Pons (tissue), 1 donor: ENCODE measurements at places on chromosomes 6 and 20.

GRCh38 chr6:52642368-52642767 is 28.5 kb upstream of the TMEM14A start:
- no peak for DNase-seq

DNA sequence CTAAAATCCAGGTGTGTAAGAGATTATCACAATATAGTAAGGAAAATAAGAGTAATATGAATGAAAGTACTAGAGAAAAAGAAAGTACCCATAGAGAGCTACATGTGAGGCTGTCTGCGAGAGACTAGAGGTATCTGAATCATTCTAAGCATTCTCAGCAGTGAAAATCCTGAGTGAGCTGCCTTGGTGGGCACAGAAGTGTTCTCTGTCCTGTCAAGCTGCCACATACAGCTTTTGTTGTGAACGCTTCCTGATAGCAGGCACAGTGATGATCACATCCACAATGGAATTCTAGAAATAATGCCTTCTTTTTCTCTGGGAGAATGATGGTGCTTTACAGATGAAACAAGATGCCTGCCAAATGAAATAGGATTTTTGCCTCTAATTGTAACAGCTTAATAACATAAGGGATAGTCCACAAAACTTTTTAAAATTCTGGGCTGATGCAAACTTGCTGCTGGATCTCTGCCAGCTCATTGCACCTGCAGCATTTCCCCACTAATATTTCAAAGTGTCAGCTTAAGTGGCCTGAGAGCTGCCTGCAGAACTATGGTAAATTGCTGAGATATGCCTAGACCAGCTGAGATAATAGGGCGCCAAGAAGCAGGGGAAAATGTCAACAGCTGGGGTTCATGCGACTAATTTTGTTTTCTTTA is 620.5 kb downstream of the DOK5 start:
- DNase-seq = peak; percentile 32

GRCh38 chr20:51510936-51511605 is 31.4 kb downstream of the NFATC2 start:
- no peak for DNase-seq

- DNase-seq = no peak
Observed at GRCh38 chr6:150683320-150683719, 83.6 kb downstream of the PLEKHG1 start.

GRCh38 chr6:61751986-61752385 is 534.0 kb downstream of the KHDRBS2 start:
- DNase-seq = no peak

DNA sequence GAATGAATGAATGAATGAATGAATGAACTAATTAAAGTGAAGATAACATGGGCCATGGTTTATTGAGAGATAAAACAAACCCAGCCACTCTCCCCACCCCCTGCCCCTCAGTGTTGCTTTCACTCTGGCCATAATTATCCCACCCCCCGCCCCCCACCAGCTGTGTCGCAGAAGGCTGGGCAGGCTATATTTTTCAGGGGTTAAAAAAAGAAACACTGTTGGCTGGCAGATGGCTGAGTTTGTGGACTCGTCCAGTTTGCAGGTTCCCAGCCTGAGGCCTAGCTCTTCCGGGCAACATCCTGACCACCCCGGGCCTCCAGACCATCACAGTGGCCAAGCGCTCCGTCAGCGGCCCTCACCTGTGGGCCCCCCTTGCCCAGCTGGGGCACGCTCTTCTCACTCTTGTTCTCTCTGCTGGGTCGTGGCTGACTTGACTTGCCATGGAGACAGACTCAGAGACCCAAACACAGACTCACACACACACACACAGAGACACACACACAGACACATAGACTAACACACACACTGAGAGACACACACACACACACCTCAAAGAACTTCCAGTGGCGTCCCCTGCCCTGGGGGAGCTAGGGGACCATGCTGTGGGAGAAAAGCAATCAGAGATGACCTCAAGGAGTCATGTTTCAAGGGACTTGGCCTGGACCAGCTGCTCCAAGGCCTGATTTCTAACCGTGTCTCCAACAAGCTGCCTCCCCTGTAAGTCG is 2.2 kb upstream of the GRM4 start:
- DNase-seq = no peak

- peak; percentile 24 for DNase-seq
Observed at GRCh38 chr6:30647242-30648116, 546 bp downstream of the C6orf136 start.

DNA sequence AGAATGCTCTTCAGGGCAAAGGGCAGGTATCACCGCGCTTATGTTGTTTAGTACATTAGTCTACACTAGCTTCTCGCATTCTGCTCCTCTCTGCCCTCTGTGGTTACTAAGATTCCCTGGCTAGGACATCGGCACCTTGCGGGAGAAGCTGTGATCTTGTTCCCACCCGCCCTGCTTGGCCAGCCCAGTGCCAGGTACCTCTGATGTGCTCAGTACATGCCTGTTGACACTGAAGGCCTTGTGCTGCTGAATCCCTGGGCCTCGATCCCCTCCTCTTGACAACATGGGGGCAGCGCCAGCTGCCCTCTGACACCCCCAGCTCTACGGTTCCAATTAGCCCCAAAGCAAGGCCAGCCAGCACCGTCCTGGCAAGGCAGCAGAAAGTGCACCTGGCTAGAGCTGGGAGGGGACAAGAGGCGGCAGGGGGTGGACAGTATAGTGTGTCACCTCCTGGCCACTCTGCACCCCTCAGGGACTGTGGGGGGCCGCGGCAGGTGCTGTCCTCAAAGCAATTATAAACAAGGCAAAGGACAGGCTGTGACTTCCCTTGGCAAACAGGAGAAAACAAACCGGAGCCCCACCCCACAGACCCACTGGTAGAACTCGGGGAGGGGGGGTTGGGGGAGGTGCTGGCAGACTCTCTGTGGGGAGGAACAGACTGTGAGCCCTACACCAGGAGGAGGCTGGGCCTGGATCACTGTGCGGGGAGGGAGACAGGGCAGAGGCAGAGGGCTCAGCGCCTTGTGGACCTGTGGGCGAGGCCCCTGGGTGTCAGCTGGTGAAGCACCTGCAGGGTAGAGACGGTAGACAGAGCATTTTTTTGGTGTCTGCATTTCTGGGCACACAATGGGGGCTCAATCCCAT is 7.1 kb downstream of the TFEB start:
- peak; percentile 56 for DNase-seq

DNA sequence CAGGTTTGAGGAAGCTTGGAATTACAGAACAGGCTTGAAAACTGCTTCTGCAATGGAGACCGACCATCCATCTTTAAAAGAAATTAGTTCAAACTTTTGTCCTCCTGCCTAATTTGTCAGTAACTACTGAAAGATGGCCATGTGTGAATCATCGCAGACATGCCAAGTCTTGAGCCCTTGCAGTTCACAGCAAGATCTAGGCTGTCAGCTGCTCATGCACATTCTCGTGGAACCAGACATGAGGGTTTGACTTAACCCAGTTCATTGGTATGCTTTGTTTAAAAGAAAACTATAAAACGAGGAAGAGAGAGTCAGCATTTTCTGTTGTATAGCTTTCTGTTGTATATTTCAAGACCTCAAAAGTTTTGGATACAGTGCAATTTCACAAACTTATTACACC is 74.0 kb upstream of the SAMD5 start:
- DNase-seq = no peak

DNA sequence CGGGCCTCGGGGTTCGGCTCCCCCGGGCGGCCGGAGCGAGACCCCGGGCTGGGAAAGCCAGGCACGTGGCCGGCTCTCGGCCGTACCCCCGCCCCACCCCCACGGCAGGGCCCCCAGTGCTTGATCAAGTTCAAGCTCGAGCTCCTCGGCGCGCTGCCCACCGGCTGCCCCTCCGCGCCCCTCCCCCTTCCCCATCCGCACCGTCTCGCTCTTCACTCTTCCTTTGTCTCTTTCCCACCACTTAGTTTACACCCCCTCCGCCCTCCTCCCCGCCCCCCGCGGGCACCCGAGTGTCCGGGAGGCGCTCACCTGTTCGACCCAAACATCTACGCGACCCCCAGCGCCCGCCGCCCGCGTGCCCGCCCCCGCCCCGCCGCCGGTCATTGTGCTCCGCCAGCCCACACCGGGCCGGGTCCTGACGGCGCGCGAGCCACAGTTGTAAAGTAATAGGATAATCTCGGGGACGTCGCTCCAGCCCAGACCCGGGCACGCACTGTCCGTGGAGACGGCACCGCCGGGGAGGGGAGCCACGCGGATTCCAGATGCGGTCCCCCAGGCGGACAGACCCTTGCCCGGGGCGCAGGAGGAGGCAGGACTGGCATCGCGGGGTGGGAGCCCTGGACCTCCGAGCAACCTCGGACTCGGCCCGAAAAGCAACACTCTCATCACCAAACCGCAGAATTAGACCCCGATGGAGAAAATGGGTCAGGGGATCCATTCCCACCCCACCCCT is 100.7 kb downstream of the NOL4L start:
- DNase-seq = no peak

DNA sequence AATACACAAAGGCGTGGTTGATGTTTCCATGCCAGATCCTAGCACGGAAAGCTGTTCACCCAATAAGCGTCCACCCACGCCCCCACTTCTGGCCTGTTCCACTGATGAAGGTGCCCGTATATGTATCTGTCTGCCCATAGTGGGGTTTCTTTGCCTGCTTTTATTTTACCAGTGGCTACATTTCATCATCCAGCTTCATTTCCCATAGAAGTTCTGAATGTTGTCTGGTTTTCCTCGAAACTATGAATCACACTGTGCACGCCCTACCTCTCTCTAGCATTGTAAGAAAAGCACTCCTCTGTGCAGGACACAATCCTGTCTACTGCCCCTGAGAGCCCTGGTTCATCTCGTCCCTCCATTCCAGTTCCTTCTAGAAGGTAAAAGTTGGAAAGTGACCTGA is 8.8 kb upstream of the CD93 start:
- no peak for DNase-seq

DNA sequence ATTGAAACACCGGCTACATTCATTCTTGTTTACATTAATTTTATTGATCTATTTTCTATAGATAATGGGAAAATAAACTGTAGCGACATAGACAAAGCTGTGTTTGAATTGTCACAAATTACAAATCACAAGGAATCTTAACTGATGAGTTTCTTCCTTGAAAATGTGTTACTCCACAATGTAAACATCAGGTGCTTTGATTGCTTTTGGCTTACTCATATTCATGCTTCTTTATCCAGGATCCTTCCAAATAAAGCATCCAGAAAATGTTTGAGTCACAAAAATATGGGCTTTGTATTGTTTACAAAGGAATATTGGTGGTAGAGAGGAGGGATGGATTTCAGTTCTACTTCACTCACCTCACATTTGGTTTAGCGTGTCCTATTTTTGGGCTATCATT is 64.0 kb downstream of the BMP2 start:
- DNase-seq = no peak

- DNase-seq = no peak
Observed at GRCh38 chr20:51906049-51906448, 103.7 kb upstream of the SALL4 start.

- DNase-seq = no peak
Observed at GRCh38 chr6:55827818-55828522, 47.4 kb downstream of the BMP5 start.

- no peak for DNase-seq
Observed at GRCh38 chr20:32537657-32538525, 47.2 kb downstream of the NOL4L start.

DNA sequence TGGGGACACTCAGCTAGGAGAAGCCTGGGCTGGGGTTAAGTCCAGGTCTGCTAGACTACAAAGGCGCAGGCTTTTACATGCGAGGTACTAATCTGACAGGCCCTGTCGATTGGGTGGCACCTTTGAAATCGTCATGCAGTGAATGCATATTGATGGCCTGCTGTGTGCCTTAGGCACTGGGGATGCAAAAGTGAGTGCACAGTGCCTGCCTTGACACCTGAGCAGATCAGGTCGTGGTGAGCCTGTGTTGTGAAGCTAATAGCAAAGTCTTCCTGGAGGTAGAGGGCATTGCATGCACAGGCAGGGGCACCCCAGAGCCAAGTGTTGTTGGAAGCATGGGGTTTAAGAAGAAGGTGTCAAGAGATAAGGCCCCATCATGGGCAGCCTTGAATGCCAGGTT is 16.9 kb downstream of the LRRC1 start:
- DNase-seq = no peak
